Activated CD8-positive, alpha-beta T cell treated with anti-CD3 and anti-CD28 coated beads for 36 hours (primary cell): ENCODE measurements at places on chromosomes 16 and 17. TPM values are rescaled to one million over a fixed set of nuclear protein-coding genes. Genes with fewer than 3 reads are reported as not detected.

GRCh38 chr16:7601100-7601499 is 268.5 kb downstream of the RBFOX1 start:
- no peaks in the 10 kb centered on the region for H3K4me1 ChIP-seq
- no peak overlapping the region for H3K27ac ChIP-seq
- no peaks in the 10 kb centered on the region for H3K36me3 ChIP-seq
- no peak for DNase-seq
- no peaks in the 10 kb centered on the region for H3K27me3 ChIP-seq

DNA sequence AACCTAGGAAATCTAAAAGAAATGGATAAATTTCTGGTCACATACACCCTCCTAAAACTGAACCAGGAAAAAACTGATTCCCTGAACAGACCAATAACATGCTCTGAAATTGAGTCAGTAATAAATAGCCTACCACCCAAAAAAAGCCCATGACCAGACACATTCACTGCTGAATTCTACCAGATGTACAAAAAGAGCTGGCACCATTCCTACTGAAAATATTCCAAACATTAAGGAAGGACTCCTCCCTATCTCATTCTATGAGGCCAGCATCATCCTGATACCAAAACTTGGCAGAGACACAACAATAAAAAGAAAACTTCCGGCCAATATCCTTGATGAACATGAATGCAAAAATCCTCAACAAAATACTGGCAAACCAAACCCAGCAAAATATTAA is 52.9 kb downstream of the TTC19 start:
- H3K27ac ChIP-seq = no peak overlapping the region
- peaks cover 10% of the 10 kb centered on the region for H3K4me1 ChIP-seq
- H3K36me3 ChIP-seq = peaks cover 58% of the 10 kb centered on the region
- no peak for DNase-seq

- no peak overlapping the region for H3K4me3 ChIP-seq
- DNase-seq = no peak
- no peaks in the 10 kb centered on the region for H3K27me3 ChIP-seq
These were observed 2.9 kb upstream of the BCL6B start for GRCh38 chr17:7019839-7020519.

Gene CBLN1
- total RNA-seq = not detected

Gene PPP1R1B
- not detected for total RNA-seq
